Nucleus accumbens (tissue), 56 donors: ENCODE measurements at places on chromosomes 7 and 10.

GRCh38 chr7:26861050-26861449 lies 3.3 kb downstream of the SKAP2 start:
- DNase-seq, result no peak

- DNase-seq, result no peak
Measured at GRCh38 chr7:122291189-122291588, 13.4 kb downstream of the FEZF1 start.

- peak; percentile 53 for DNase-seq
Measured at GRCh38 chr7:116952635-116953371, 498 bp upstream of the ST7 start.

DNA sequence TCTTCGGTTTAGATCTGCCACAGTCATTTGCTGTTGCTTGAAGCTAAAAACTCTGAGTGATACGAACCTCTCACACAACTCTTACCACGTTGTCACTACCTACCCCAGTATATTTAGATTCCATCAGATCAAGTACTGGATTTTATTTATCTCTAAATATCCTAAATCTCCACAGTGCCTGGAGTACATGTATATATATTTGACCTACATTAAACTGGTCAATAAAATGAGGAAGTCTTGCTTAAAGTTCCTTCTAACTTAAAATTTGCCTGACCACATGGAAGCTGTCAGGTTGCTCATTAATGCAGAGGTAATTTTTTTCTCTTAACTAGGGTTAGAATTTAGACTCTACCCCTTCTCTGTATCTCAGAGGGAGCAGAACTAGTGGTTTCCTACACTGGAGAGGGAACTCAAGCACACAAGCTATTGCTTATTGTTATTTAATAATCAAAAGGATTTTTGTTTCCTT lies 3.1 kb upstream of the MACC1 start:
- no peak for DNase-seq

- DNase-seq, result no peak
Measured at GRCh38 chr7:52061666-52062065, 745.1 kb upstream of the COBL start.

GRCh38 chr7:149257146-149257545 lies 4.8 kb upstream of the ZNF783 start:
- no peak for DNase-seq

GRCh38 chr10:44385696-44386441 lies 972 bp upstream of the CXCL12 start:
- no peak for DNase-seq

DNA sequence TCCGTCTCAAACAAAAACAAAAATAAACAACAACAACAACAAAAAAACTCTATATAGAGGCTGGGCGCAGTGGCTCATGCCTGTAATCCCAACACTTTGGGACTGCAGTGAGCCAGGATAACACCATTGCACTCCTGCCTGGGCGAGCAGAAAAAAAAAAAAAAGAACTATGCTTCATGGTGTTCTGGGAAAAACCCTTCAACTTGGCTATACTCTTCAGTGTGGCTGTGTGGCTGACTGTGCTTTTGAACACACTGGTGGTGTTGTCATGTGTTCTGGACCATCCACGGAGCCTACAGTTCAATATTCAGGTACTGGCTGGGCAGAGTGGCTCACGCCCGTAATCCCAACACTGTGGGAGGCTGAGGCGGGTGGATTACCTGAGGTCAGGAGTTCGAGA lies 26.5 kb downstream of the SNX8 start:
- DNase-seq, result no peak

- DNase-seq, result no peak
Measured at GRCh38 chr7:26492816-26493215, 201.2 kb downstream of the SNX10 start.

- DNase-seq, result no peak
Measured at GRCh38 chr7:9939176-9939575, 1034.5 kb upstream of the PHF14 start.

- DNase-seq, result no peak
Measured at GRCh38 chr7:92889081-92889480, 52.7 kb upstream of the CDK6 start.

DNA sequence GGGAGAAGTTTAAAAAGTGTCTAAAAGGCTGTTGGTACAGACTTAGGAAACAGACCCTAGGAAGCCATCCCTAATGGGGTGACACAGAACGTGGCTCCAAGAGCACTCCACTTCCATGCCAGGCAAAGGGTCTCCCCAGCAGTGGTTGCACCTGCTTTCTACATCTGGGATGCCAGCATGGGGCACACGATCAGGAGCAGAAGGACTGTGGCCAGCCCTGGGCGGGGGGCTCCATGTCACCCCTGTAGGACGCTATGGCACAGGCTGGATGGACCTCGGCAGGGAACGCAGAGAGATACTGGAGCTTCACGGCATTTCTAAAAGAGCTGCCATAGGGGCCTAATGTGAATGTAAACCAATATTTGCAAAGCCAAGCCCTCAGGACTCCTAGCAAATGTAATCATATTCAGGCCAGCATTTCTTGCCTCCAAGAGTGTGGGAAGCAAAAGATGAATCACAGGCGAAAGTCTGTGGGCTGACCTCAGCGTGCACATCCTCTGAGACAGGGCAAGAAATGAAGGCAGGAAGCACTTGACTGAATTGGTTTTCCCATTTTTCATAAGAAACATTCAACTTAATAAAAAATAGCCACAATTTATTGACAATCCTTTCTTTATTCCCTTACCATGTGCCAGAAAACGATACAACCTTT lies 93.9 kb downstream of the ATXN7L1 start:
- DNase-seq, result no peak

GRCh38 chr7:55966851-55967250 lies 2.5 kb downstream of the NIPSNAP2 start:
- no peak for DNase-seq

- no peak for DNase-seq
Measured at GRCh38 chr10:43605850-43606322, 352 bp upstream of the ZNF485 start.

GRCh38 chr10:125343118-125343925 lies 183.0 kb upstream of the CTBP2 start:
- no peak for DNase-seq

DNA sequence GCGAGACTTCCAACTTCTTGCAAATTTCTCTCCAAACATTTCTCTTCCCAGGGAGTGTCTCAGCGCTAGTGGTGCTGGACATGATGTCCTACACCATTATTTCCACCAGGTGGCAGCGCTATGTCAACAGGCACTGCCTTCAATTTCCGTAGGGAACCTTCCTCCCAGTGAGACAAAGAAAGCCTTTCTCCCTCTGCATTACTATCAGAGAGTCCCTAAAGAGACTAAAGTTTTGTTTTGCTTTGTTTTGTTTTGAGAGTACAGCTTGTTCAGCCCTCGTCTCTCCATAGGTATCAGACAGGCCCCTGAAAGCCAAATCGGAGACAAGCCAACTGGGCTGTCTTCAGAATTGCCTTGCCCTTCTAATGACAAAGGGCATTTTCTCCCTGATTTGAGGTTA lies 44.2 kb upstream of the GGCT start:
- peak; percentile 59 for DNase-seq

GRCh38 chr10:76422769-76423168 lies 991.3 kb downstream of the LRMDA start:
- no peak for DNase-seq

DNA sequence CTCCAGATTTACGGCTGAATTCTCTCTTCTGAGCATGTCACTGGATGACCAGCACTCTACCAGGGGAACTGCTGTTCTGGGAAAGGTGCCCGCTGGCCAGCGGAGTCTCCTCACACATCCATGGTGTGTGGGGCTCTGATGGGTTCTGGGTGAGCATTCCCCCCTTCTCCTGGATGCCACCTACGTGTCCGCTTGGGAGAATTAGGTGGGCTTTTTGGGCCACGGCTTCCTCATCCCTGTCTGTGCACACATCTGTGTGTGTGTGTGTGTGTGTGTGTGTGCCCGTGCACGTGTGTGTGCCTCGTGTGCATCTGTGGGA lies 163.0 kb downstream of the DNAJB6 start:
- DNase-seq, result no peak

DNA sequence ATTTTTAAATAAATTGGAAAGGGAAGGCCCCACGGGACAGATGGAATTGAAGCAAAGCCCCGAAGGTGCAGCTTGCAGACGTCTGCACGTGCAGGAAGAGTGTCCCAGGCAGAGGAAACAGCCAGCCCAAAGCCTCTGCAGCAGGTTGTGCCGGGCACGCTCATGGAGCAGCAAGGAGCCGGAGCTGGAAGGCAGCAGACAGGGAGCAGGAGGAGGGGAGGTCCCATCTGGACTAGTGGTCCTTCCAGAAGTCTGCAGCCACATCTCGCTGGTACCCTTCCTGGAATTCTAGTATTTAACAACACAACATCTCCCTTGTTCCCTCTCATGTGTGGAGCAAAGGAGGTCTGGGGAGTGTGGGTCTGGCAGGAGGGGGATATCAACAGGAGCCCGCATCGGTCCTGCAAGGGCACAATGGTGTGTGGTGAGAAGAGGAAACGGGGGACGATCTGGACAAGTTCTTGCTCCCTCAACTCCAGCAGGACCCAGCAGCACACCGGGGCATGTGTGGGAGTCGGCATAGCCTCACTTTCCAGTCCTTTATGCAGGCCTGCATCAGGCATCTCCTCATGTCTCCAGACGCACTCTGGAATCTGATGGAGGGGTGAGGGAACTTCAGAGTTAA lies 169.3 kb downstream of the GRID1 start:
- DNase-seq, result no peak

- DNase-seq, result no peak
Measured at GRCh38 chr10:102850025-102850518, 4.0 kb upstream of the BORCS7 start.

GRCh38 chr10:130555411-130555750 lies 419.2 kb downstream of the GLRX3 start:
- DNase-seq, result no peak

GRCh38 chr7:76220185-76221057 lies 18.7 kb downstream of the SRRM3 start:
- DNase-seq, result peak; percentile 13

GRCh38 chr10:110008518-110009339 lies 945 bp downstream of the ADD3 start:
- DNase-seq, result no peak

DNA sequence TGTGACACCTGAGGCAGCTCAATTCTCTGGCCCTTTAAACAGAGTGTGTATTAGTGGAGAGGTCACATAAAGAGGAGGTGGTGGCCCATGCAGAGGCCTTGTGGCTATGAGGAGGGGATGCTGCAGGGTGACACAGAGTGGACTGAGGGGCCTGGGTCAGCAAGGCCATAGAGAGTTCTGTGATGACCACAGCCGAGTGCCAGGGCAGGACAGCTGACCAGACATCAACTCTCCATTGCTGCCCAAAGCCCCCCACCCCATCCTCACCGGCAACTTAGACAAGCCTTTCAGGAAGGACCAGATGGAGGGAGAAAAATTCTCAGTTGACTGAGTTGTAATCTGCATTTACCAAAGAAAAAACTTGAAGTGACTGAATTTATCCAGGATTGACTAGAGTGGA lies 378.1 kb downstream of the RPS24 start:
- no peak for DNase-seq

DNA sequence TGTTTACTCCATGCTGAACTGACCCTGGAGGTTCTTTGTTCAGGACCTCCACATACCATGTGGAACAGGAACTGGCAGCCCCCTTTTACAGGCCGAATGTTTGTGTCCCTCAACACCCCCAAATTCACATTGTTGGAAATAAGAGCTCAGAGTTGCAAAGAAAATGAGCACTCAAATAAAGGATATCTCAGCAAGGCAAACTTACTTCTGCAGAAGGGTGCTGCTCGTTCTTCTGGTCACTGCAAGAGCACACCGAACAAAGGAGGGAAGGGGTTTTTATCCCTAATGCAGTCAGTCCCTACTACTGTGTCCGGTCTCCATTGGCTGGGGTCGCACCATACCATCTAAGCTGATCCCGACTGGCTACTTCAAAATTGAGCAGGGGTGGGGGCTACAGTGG lies 68.1 kb downstream of the PYROXD2 start:
- no peak for DNase-seq

- no peak for DNase-seq
Measured at GRCh38 chr7:7795630-7796121, 77.3 kb upstream of the RPA3 start.

DNA sequence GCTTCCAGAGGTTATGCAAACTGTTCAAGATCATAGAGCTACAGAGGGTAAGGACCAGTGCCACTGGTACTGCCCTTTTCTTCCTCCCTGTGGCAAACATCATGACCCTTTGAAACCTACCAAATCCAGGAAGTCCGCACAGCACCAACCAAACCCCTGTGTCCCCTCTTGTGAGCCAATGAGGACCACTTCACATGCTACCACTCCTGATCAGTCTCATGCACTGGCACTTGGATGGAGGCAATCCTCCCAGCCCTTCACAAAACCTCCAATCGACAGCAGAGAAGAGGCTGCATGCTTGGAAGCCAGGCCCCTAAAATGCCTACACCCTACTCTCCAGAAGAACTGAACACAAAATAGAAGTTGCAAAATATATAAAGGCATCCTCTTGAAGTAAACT lies 248.0 kb downstream of the TNS3 start:
- no peak for DNase-seq

DNA sequence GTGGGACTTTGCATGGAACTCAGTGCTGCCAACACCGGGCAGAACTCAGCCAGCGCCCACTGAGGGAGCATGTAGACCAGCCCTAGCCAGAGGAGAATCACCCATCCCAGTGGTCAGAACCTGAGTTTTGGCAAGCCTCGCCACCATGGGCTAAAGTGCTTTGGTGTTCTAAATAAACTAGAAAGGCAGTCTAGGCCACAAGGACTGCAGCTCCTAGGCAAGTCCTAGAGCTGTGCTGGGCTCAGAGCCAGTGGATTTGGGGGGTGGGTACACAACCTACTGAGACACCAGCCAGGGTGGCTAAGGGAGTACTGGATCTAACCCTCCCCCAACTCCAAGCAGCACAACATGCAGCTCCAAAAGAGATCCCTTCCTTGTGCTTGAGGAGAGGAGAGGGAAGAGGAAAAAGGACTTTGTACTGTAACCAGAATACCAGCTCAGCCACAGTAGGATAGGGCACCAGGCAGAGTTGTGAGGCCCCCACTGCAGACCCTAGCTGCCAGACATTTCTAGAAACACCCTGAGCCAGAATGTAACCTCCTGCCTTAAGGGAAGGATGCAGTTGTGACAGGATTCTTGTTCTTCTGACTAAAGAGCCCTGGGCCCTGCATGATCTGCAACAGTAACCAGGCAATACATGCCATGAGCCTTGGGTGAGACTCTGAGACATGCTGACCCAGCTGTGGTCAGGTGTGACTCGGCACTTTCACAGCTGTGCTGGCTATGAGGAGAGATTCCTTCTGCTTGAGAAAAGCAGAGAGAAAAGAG lies 24.4 kb downstream of the GSDME start:
- DNase-seq, result no peak

- no peak for DNase-seq
Measured at GRCh38 chr7:120654241-120654640, 203.7 kb downstream of the TSPAN12 start.
